ENCODE measurements at places on chromosomes 6 and 20. TPM values are rescaled to one million over a fixed set of nuclear protein-coding genes. Genes with fewer than 3 reads are reported as not detected.
A peak's percentile ranks its signal among the peaks of the same experiment; 100 is the strongest.

OR5V1 gene
- not detected for total RNA-seq

CST2 gene
- total RNA-seq, result not detected

FOXQ1 gene
- total RNA-seq, result 5.6 TPM

GRCh38 chr6:80608881-80609280 lies 502.4 kb downstream of the BCKDHB start:
- peak; percentile 9 for DNase-seq

- no peak for DNase-seq
Measured at GRCh38 chr6:75199889-75200288, 6.0 kb downstream of the COL12A1 start.

DNA sequence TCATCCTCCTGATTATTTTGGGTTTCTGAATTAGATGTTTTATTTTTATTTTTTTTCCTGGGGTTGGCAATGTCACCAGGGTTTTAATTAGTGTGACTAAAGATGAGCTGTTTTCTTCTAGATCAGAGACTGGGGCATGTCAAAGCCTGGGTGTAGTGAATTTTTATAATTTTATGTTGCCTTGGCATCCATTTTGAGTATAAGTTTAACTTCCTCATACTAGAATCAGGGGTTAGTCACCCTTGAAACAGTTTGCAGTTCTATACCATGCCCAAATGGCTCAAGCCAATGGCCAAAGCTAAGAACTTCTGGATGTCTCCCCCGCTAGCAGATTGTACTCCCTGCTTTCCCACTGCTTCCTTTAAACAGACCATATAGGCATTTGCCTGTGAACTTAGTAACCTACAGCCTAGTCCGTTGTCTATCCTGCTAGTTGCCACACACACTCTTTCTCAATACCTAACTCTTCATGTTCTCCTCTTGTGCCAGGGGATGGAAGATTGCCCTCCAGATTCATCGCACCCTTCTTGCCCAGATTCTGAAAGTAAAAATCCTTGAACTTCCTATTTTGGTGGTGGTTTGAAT lies 54.5 kb downstream of the KIAA0408 start:
- no peak for DNase-seq

- DNase-seq, result peak; percentile 48
Measured at GRCh38 chr6:158654498-158654897, 4.6 kb downstream of the SYTL3 start.

- DNase-seq, result peak; percentile 16
Measured at GRCh38 chr6:18306977-18307376, 42.6 kb upstream of the DEK start.

GRCh38 chr6:124613031-124613430 lies 349.2 kb upstream of the RNF217 start:
- DNase-seq, result no peak

ALDH8A1 gene
- 2.0 TPM for total RNA-seq

SLC17A1 gene
- not detected for total RNA-seq

RAB44 gene
- total RNA-seq, result 0.09 TPM

LBP gene
- total RNA-seq, result not detected

NR2E1 gene
- not detected for total RNA-seq

GRCh38 chr6:167013067-167013466 lies 13.9 kb downstream of the CEP43 start:
- no peak for DNase-seq

DNA sequence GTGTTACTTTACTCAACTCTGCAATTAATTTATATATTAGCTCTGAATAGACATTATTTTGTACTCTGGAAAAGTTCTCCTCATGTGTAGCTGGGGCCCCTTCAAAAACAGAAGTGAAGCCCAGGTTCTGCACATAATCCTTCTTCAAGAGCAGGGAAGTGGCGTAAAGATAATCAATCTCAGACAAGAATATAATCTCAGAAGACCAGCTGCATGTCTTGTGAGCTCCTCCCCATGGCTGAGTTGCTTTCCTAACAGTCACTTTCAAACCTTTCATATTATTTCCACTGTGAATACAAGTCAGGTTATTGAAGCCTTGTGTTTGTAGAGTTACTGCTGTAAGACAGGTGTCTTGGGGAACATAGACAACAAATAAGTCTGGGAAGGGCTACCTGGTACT lies 691.9 kb downstream of the RFPL4B start:
- no peak for DNase-seq

Measured in MCF 10A (cell line).